ENCODE measurements at places on chromosomes 5 and 9.

GRCh38 chr5:158560170-158560569 lies 539.5 kb downstream of the EBF1 start:
- no peak for DNase-seq

- no peak for DNase-seq
Observed at GRCh38 chr5:126852091-126852571, 75.2 kb downstream of the LMNB1 start.

DNA sequence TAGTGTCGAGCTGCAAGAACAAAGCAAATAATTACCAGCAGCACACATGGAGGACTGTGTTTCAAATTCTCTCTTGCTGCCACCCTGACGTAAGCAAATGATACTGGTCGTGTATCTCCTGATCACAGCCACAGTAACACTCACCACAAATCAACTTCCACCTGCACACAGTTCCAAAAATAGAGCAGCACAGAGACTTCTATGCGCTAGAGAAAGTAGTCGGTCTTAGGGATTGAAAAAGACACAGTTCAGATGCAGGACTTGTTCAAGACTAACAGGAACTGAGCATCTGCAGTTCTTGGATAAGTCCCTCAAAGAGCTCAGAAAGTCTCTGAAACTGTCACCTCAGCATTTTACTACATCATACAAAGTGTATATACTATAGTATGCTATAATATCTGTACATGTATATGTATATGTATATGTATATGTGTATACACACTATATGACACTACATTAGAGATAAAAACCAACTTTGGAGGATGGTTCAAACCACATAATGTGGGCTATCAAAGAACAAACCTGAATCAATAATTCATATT lies 279.0 kb downstream of the GLIS3 start:
- DNase-seq, result no peak

DNA sequence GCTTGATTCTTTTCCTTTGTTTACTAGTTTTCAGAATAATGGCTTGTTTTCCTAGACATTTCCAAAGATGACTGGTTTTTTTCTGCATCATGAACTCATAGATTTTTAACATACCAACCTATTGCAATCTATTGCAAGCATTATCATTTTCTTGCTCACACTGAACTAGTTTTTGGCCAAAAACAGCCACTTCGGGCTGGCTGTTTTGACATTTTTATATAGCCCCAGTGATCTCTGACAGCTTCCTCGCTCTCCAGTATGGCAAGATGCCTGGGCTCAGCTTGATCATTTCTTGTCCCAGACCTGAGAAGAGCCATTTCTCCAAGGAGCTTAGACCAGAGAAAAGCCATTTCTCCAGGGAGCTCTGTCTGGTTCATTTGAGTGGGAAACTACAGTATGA lies 94.3 kb upstream of the MAMDC2 start:
- DNase-seq, result no peak

- no peak for DNase-seq
Observed at GRCh38 chr9:124894741-124895170, 32.8 kb downstream of the ARPC5L start.

GRCh38 chr5:31981361-31981945 lies 192.7 kb downstream of the GOLPH3 start:
- DNase-seq, result no peak

GRCh38 chr9:92032891-92033290 lies 82.3 kb downstream of the SPTLC1 start:
- DNase-seq, result no peak

DNA sequence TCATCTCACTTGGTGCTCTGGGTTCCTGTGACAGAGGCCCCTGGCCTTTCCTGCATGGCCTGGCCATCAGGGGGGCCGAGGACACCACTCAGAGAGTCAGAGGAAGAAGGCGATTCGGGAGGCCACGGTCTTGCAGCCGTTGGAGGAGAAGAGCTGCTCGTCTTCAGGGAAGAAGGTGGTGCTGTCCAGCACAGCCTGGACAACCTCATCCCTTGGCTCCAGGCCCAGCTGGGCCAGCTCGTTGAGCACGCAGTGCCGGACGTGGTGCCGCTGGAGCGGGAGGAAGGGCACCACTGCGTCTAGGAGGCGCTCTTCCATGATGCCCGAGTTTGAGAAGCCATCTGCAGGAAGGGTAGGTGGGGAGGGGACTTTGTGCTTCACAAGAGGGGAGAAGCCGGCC lies 3.2 kb downstream of the TOR2A start:
- no peak for DNase-seq

DNA sequence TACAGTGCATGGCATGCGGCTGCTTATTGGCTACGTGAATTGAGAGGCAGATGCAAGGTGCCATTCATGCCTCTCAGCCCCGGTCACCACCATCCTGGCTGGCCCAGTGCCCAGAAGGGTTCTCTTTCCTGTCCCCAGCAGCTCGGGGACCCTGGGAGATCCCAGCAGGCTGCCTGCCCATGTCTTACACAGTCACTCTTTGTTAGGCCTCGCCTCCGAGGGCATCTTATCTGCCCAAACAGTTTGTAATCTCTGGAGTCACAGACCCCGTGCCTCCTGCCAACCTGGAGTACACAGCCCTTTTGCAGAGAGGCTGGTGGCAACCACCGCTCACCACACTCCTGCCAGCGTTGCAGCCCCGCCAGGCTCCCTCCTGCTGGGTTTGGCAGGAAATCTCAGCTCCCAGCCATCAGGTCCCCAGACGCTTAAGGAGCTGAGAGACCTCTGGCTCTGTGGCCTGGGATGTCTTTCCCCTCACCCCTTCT lies 7.0 kb upstream of the AK1 start:
- DNase-seq, result no peak

DNA sequence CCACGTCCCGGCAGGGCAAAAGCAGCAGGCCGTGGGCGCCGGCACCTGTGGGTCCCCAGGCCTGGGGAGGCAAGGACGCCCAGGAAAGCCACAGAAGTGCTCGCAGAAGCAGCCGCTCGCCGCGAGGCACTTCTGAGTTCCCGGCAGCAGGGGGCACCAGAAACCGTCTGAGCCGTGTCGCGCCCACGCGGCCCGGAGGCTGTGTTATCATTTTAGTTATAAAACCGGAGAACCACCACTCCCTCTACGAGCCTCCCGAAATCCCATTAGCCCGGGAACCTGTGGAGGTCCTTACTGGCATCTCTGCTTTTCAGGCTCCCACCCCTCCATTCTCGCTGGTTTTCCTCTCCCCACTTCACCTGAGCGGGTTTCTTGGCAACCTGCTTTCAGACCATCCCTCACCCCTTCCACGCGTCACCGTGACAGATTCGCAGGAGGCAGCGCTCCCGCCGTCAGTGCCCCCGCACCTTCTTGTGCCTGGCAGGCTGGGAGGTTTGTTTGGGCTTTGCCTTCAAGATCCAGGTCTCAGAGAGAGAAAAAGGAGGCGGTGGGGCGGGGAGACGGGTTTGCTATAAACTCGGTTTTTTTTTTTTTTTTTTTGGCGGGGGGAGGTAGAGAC lies 2.3 kb downstream of the GDNF start:
- no peak for DNase-seq

GRCh38 chr5:67170767-67171166 lies 25.8 kb downstream of the CD180 start:
- no peak for DNase-seq

All from right renal pelvis (tissue), 4 donors.